Common myeloid progenitor, CD34-positive (primary cell): ENCODE measurements at places on chromosomes 3 and 15.

DNA sequence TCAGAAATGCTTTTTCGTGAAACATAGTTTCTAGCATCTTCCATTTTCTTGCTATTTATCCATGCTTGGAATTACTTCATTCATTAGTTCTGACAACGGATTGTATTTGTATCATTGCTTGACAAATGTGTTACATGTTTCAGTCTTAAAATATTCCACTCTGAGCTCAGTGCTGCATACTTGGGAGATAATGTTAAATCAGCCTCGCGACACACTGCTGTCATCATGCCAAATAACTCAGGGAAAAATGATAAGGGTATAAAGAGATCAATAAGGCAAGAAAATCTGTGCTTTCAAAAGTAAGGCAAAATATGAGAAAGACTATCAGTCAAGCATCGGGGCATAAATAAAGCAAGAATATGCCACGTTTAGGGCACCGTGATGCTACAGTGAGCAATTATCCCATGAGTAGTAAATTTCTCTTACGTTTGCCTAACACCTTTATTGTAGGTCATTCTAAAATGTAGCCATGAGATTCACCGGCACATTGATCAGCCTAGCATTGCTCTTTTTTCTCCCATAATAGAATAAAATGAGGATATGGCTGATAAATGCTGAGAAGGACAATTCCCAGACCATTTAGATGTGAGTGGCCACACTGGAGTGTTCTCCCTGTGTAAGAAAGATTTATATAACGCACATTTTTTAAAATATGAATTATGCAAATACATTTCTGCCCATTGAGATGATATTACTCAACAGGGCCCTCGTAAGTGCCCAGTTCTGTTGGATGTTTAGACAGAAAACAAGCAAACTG lies 133.8 kb downstream of the RBMS3 start:
- no peak for DNase-seq

DNA sequence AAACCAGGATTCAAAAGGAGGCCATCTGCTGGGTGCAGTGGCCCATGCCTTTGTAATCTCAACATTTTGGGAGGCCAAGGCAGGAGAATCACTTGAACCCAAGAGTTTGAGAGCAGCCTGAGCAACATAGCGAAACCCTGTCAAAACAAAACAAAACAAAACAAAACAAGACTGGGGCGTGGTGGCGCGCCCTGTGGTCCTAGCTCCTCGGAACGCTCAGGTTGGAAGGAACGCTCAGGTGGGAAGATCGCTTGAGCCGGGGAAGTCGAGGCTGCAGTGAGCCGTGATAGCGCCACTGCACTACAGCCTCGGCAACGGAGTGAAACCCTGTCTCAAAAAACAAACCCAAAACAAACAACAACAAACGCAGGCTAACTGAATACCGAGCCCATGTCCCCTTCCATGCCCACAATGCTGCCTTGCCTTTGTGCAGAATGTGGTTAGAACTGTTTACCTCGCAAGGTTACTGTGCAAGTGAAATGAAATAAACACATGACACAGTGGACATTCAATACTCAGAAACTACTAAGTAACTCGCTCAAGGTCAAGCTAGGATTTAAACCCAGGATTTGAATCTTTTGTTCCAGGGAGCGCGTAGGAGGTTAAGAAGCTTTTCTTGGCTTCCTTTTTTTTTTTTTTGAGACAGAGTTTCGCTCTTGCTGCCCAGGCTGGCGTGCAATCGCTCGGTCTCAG lies 766 bp upstream of the EMC4 start:
- DNase-seq: peak; percentile 22

DNA sequence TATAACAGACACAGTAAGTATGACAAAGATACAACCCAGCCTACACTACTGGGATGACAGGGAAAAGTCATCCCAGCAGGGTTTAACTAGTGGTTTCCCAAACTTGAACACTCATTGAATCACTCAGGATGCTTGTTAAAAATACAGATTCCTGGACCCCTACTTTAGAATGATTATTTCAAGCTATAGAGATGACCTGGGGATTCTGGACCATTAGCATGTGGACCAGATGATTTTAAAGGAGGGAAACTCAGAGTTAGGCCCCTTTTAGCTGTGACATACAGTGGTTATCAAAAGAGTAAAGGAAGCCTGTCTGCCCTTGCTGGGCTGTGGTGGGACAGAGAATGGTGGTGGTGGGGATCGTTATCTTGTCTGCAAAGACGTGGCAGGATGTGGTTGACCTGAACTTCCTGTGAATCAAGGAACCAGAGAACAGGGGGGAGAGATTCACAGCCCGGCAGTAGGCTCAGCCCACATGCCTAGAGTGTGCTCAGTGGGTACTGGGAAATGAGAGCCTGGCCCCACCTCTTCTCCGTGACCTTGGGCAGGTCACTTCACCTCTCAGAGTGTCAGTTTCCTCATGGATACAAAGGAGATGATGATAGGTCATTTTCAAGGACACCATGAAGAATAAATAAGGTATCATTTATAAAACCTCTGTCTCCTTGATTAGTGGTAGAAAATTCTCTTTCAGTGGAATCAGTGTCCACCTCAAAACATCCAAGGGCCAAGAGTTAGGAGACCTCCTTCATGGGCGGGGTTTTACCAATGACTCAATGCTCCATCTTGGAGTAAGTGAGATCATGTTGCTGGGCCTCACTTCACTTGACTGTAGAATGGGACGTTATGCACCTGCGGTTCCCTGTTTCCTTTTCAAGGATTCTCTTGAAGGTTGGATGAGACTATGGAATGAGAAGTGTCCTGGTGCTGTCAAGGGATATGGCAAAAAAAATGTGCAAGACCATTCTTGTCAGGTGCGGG lies 306.5 kb downstream of the RPLP1 start:
- DNase-seq: peak; percentile 95

GRCh38 chr15:45181491-45182285 lies 6.1 kb downstream of the SHF start:
- DNase-seq: peak; percentile 56

DNA sequence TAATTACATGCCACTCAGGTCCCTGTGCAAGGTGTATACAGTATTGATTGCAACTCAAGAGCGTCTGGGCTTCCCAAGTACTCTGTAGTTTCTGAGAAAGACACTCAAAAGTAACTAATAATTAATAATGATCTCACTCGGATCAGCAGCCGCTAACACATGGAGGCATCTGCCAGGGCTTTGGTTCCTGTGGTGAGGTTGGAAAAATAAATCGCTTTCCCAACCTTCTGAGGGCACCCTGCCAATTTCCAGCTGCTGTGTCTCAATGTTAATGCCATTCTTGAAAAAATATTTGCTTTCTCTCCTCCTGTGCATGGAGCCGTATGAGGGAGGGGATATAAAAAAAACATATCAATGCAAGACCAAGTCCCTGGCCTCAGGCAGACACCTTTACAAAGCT lies 116.5 kb upstream of the SLC2A2 start:
- DNase-seq: no peak

DNA sequence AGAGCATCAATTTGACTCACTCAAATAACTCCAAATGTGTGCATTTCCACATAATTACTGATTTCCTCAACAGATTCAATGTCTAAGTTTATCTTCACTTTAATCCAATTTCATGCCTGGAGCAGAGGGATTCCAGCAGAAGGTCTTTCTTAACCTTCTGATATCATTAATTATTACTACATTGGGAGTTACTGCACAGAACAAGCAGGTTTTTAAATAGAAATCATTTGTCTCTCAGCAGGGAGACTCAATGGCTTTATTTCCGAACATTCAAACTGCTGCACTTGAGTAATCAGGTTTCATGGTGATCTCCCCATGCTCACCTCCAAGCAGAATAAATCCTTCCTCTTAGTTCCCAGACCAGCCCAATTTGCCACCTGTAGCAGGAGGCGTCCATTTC lies 264.8 kb upstream of the IGF1R start:
- DNase-seq: no peak

DNA sequence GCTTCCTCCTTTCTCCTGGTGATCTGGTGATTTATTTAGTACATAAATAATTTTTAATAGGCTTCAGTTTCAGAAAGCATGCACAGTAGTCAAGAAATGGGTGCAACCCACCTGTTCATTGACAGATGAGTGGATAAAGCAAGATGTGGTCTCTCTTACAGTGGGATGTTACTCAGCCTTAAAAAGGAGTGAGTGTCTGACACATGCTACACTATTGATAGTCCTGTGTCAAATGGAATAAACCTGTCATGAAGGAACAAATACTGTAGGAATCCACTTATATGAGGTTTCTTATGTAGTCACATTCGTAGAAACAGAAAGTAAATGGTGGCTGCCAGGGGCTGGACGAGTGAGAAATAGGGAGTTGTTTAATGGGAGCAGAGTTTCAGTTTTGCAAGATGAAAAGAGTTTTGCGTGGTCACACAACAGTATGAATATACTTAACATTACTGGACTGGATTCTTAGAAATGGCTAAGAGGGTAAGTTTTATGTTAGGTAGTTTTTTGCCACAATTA lies 56.0 kb upstream of the PPARG start:
- DNase-seq: no peak

DNA sequence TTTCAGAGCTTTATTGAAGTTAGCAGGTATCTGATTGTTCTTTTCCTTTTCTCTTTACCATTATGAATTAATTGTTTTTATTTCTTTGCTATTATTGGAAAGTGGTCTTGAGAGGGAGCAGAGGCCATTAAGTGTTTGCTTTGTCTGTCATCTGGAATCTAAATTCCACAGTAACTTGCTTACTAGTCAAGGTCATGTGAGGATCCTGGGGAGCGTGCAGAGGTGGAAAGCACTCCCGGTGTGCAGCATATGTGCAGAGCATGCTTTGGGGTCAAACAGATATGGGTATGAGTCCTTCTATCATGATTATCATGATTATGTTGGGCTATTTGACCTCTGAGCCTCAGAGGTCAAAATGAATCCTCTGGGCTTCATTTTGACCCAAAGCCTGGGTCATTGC lies 96.4 kb downstream of the MYRIP start:
- no peak for DNase-seq

DNA sequence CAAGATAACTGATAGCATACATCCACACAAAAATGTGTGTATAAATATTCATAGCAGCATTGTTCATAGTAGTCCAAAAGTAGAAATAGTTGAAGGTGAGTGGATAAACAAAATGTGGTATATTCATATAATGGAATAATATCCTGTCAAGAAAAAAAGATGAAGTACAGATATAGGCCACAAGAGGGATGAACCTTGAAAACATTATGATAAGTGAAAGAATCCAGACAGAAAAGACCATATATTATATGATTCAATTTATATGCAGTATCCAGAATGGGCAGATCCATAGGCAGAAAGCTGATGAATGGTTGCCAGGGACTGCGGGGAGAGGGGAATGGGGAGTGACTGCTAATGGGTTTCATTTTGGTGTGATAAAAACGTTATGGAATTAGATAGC lies 54.3 kb upstream of the TNIK start:
- DNase-seq: no peak

DNA sequence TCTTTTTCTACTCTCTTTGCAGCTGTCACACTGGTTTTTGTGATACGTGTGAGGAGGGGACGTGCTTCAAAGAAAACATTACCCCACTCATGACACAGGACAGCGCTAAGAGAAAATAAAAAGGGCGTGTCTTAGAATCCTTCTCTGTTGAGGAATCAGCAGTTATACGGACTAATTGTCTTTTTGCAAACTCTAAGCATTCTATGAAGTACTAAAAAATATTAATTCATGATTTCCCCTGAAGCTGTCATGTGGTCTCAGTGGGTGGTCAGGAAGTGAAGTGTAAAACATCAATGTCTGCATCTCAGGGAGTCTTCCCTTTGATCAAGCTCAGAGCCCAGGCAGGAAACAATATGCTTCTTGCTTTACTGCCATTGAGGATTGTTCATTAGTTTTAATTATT lies 117.5 kb upstream of the CRBN start:
- DNase-seq: peak; percentile 65

DNA sequence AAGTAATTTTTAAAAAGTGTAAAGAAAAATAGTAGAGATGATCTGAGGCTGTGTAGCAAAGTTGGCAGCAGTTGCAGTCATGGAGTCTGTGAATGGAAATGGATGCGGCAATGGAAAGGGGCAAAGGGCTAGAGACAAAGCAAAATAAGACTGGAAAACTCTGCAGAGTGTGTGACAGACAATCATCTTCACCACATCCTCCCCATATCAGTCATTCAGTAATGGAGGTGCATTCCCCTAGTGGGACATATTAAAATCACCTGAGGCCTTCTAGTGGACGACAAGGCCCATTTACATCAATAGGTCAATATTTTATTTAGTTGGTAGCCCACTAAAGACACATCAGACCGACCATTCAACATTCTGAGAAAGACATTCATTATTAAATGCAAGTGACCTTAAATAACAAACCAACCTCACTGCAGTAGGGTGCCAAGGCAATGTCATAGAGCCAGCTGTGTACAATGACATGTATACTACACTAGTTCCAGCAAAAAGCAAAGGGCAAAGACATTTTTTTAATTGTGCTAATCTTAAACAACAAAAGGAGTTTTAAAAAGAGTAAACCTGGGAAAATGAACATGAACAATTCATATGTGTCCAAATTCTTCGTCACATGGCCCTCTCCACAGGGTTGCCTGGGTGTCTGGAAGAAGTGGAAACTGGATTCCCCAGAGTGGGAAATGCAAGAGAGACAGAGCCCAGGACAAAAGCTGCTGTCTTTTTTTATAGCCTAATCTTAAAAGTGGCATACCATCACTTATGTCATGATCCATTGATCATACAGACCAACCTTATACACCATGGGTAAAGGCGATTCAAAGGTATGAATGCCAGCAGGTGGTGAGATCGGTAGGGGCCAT lies 15.6 kb upstream of the RAP2B start:
- no peak for DNase-seq

DNA sequence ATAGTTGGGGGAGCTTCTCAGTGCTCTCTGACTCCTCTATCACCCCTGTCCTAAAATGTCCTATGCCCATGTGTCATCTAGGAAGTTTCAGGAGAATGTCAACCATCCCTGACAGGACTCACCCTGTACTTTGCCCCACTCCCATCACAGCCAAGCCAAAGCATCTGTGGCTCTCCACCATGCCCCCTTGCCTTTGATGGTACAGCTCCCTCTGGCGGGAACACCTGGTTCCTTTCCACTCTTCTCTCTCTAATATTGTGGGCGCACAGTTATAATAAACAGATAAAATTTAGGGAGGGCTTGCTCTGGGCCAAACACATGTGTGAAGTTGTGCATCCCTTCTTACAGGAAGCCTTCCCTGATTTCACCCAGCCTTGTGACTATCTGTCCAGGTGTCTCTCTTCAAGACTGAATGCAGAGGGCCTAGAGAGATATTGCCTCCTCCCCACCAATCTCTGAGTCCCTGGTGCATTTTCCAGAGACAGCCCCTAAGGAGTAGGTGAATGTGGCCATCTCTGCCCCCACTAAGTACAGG lies 62.8 kb downstream of the ISG20 start:
- DNase-seq: no peak

DNA sequence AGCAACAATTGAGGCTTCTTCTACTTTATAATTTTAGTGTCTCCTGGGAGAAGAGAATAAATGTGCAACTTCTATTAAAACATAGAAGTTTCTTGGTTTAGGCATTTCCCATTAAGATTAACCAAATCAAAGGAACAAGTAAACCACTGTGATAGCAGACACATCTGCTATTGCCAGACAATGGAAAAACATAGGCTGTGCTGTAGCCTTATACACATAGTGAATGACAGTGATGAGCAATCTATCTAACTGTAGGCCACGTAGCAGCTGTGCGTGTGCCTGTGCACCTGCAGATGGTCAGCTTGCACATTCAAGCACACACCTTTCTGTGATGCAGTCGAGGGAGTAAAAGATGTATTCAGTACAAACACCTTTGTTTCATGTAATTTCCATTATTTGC lies 32.7 kb downstream of the GNB4 start:
- DNase-seq: no peak

GRCh38 chr15:25714538-25714840 lies 148.6 kb downstream of the ATP10A start:
- no peak for DNase-seq

GRCh38 chr3:40768536-40768935 lies 243.8 kb downstream of the ZNF621 start:
- no peak for DNase-seq
